Amygdala (tissue), 56 donors: ENCODE measurements at places on chromosomes 4 and X.

DNA sequence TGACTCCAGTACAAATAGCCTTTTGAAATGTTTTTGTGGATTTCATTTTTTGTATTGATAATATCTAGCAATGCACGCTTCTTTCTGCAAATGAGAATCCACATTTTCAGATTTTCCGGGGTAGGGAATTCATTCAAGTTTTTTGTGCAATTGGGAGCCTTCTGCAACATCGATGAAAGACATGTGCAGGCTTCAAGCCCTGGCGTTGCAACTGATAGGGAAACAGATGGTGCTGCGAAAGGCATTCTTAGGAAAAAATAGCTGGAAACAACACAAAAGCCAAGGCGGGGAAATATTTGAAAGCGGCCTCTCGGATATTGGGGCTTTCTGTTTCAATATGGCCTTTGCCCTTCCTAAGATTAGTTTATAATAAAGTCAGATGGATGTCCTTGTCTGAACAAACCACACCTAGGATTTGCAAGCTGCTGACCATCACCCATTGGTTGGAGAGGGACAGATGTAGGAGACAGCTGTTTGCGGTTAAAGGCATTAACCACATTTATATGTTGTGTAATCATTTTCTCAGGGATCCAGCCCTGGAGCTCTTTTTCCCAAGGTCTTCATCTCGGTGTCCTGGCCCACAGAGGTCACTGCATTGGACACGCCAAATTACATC is 136.5 kb downstream of the PRKX start:
- no peak for DNase-seq

DNA sequence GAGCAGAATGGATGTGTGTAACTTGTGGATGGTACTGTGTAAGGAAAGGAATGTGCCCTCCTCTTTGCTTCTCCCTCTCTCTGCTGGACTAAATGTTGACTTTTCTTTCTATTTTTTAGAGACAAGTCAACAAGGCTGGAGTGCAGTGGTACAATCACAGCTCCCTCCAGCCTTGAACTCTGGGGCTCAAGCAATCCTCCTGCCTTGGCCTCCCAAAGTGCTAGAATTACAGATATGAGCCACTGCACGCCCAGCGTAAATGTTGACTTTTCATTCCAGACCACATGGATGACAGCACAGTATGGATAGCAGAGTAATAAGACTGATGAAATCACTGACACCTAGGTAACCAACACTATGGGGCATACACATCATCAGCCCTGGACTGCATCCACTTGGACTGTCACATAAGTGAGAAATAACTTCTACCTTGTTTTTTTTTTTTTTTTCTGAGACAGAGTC is 5.1 kb upstream of the RPS3A start:
- no peak for DNase-seq

DNA sequence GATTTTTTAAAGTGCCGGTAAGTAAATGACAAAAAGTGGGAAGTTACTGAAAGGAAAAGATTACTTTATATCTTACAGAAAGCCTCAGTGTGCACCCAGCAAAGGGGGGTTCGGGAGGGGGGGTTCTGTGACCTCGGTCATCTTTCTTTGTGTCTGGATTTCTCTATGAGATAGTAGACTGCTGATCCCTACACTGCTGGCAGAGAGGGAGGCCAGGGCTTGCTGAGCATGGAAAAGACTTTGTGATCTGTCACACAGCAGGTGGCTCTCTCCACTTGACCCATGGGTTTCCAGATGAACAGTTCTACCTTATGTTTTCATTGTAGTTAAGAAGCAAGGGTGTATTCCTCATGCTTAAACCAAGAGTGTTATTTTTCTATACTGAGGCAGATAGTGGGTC is 475.6 kb downstream of the PCDH10 start:
- DNase-seq: no peak

GRCh38 chr4:44100456-44100855 is 348.2 kb downstream of the KCTD8 start:
- no peak for DNase-seq

DNA sequence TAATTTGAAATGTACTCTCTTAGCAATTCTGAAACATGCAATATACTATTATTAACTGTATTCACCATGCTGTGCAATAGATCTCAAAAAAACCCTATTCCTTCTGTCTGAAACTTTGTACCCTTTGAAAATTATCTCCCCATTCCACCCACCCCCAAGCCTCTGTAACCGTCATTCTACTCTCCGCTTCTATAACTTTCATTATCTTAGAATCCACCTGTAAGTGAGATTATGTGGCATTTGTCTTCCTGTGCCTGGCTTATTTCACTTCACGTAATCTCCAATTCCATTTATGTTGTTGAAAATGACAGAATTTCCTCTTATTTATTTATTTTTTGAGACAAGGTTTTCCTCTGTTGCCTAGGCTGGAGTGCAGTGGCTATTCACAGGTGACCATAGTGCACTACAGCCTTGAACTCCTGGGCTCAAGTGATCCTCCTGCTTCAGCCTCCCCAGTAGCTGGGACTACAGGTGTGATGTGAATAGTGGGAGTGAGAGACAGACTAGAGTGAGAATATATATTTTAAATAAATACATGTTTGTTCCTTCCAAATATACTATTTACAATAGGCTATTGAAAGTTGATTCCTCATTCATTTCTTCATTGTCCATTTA is 30.5 kb downstream of the VSIG4 start:
- DNase-seq: no peak

DNA sequence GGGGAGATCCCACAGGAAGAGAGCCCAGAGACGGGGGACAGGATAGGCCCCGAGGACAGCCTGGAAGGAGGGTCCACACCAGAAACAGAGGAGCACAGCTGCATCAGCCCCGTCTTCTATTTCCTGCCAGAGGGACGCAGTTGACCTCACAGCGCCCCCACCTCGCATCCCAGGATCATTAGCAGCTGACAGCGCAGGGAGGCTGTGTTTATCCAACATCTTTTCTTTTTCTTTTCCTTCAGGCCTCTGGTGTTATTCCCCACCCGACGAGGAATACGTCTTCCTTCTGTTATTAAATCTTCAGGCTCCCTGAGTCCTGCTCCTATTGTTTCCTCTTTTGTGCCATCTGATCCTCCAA is 75.4 kb downstream of the DCHS2 start:
- no peak for DNase-seq

DNA sequence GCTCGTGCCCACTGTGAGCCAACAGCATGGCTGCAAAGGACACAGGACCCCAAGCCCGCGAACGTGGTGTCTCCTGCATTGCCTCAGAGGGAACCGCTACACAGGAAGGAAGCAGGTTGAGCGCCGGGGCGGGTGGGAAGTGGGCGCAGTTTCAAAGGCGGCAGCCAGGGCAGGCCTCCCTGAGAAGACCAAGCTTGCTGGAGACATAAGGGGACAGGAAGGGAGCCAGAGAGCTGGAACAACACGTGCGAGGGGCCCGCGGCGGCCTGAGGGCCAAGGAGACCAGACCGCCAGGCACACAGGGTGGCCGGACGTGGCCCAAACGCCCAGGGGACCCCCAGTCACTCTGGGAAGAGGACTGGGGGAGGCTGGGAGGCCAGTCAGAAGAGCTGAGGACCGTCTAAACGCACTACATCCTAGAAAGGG is 32.0 kb downstream of the CTBP1 start:
- DNase-seq: no peak

DNA sequence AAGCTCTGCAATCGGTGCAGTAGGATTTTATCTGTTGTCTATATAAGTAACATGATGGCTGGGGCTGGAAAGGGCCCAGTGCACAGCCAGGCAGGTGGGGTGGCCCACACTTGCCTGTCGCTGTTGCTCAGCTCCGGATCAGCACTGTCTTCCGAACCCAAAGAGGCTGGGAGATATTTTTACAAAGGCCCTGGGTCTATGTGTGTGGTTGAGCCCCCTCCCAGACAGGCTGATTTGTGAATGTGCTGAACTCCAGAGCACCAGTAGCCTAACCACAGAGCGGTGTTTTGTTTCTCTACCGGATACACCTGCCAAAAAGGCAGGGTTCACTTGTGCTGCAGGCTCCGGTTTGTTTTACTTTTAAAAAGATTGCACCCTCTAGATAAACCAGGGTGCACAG is 33.5 kb upstream of the CHRNA9 start:
- DNase-seq: no peak

- DNase-seq: no peak
These were observed 185.1 kb upstream of the DIPK2B start for GRCh38 chrX:45385757-45386156.

GRCh38 chrX:38699121-38699520 is 102.1 kb upstream of the MID1IP1 start:
- DNase-seq: no peak

DNA sequence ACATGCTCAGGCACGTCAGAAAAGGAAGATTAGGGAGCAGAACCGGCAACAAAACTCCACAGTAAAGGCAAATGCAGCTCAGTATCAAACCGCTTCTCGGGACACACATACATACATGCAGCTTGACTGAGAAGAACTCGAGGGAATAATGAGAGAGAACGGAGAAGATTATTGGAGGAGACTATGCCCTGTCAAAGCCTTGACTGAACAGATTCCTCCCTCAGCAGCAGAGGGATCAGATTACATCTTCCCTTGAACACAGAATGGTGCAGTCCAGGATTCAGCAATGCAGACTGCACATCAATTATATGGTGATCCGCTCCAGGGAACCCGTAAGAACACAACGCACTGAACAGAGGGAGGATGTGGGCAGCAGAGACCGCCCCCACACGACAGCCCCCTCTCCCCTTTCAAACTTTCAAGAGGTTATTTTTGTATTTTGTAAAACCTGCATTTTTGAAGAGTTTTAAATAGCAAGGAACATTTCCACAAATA is 183.2 kb downstream of the FBXW7 start:
- no peak for DNase-seq

DNA sequence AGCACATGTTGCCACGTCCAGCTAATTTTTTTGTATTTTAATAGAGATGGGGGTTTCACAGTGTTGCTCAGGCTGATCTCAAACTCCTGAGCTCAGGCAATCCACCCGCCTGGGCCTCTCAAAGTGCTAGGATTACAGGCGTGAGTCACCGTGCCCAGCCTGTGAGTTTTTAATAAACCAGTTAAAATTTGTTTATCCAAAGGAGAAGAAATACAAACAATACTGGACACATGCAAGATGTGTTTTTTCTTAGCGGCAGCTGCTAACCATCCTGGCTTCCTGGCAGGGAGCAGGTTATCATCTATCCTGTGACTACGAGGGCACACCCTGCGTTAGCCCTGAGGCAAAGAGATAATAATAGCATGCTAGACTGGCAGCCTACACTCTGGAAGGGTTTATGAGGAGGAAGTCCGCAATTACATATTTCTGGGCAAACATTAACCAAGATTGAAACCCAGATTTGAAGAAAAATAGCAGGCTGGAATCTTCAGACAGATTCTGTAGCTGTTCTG is 191.4 kb downstream of the SPRY1 start:
- no peak for DNase-seq

DNA sequence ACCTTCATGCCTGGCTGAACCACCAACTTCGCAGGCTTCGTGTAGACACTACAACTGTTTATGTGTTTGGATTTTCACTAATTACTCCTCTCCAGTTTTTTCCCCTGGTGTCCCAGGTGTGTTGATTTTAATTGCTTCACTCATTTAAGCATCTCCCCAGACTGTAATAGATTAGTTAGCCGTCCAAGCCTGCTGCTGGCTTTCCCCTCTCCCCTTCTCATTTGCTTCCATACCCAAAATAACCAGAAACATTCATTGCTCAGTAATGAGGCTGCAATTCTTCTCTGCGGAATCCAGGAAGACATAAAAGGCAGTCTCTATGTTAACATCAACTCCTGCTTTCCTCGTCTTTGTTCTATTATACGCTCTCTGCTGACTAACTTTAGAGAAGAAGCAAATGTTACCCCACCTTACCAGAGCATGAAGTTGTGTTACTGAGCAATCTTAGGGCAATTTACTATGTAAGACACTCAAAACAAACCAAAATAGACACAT is 37.9 kb upstream of the SCRG1 start:
- DNase-seq: no peak

DNA sequence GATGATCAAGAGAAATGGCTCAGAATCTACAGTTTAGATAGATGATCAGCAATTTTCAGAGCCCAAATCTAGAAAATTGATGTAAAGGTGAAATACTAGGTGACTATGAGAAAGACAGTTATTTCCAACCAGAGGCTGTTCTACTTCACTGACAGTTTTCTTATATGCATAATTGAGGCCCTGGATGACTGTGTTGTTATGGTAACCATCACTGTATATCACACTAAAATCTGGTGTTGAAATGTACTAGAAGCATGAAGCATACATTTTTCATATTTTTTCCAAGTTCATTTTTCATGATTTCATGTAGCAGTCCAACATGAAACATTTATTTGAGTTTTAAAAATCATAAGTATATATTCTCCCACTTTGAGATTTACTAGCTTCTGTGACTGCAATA is 87.4 kb downstream of the ATXN3L start:
- DNase-seq: no peak

- no peak for DNase-seq
These were observed 214.9 kb downstream of the CXXC4 start for GRCh38 chr4:104279744-104280143.

GRCh38 chr4:866761-867390 is 40.9 kb upstream of the CPLX1 start:
- DNase-seq: no peak
